Tibial nerve (tissue), 4 donors: ENCODE measurements at places on chromosomes 6 and 20.

GRCh38 chr6:39886871-39887270, 47.4 kb downstream of the MOCS1 start:
- H3K4me1 ChIP-seq, result peaks cover 41% of the 10 kb centered on the region
- H3K27me3 ChIP-seq, result no peaks in the 10 kb centered on the region
- peak overlapping the region; percentile 81 for H3K27ac ChIP-seq
- no peak overlapping the region for H3K4me3 ChIP-seq

GRCh38 chr20:12700701-12701100, 308.1 kb upstream of the SPTLC3 start:
- no peaks in the 10 kb centered on the region for H3K36me3 ChIP-seq
- no peak overlapping the region for H3K4me3 ChIP-seq
- H3K4me1 ChIP-seq, result no peaks in the 10 kb centered on the region
- no peaks in the 10 kb centered on the region for H3K27me3 ChIP-seq
- no peak for DNase-seq

DNA sequence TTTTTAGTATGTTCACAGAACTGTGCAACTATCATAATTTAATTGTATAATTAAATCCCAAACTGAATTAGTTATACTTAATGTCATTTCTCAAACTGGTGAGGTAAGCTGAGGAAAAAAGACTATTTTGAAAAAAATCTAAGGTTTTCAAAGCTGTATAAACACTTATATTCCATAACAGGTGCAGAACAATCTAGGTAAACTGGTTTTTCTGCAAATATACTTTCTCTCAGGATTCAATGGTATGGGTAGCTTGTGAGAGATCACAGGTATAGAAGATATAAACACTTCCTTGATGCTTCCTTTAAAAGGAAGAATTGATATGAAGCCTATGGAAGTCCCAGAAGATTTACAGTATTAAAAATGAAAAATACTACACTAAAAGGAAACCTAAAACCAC, 33.7 kb downstream of the NOL7 start:
- no peaks in the 10 kb centered on the region for H3K4me1 ChIP-seq
- DNase-seq, result no peak
- H3K36me3 ChIP-seq, result no peaks in the 10 kb centered on the region
- no peak overlapping the region for H3K27ac ChIP-seq
- no peaks in the 10 kb centered on the region for H3K27me3 ChIP-seq

GRCh38 chr6:158560836-158561320, 987 bp downstream of the TMEM181 start:
- peak overlapping the region; percentile 92 for H3K4me3 ChIP-seq
- H3K36me3 ChIP-seq, result no peaks in the 10 kb centered on the region
- H3K4me1 ChIP-seq, result peaks cover 13% of the 10 kb centered on the region
- H3K27me3 ChIP-seq, result no peaks in the 10 kb centered on the region
- DNase-seq, result no peak

DNA sequence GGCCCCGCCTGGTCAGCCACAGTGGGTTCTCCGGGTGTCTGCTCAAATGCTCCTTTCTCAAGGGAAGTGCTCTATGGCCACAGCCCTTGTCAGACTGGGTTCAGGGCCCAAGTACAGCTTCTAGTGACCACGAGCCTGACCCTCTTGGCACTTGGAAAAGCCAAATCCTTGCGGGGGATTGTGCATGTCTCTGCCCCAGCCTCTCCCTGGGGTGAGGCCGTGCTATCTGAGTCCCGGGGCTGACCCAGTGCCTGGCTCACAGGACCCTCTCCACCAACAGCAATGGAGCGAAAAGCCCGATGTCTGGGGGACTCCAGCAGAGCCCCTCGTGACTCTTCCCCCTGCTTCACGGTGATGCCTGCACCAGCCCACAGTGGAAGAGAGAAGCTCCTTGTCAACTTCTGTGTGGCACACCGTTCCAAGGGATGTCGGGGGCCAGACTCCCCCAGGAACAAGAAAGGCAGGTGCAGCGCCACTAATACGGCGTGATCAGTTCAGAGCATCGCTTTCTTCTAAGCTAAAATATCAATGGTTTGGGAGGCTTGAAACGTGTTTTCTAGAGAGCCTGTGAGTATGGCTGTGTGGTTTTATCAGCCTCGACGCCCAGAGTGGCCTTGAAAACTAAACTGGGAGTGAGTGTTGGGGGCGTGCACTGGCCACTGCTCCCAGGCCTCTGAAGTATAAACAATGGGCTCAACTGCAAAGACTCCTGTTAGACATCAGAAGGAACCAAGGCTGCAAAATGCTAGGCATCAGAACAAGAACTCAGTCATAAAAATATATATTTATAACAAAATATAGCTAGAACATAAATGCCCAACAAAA, 51.9 kb downstream of the DLL1 start:
- H3K4me3 ChIP-seq, result no peak overlapping the region
- no peaks in the 10 kb centered on the region for H3K36me3 ChIP-seq
- no peaks in the 10 kb centered on the region for H3K27me3 ChIP-seq
- H3K4me1 ChIP-seq, result peaks cover 5% of the 10 kb centered on the region
- no peak for DNase-seq
- no peak overlapping the region for H3K27ac ChIP-seq

- H3K36me3 ChIP-seq, result no peaks in the 10 kb centered on the region
- no peak overlapping the region for H3K27ac ChIP-seq
- H3K4me1 ChIP-seq, result no peaks in the 10 kb centered on the region
- no peaks in the 10 kb centered on the region for H3K27me3 ChIP-seq
Measured at GRCh38 chr6:56448046-56448445, 194.6 kb downstream of the DST start.

DNA sequence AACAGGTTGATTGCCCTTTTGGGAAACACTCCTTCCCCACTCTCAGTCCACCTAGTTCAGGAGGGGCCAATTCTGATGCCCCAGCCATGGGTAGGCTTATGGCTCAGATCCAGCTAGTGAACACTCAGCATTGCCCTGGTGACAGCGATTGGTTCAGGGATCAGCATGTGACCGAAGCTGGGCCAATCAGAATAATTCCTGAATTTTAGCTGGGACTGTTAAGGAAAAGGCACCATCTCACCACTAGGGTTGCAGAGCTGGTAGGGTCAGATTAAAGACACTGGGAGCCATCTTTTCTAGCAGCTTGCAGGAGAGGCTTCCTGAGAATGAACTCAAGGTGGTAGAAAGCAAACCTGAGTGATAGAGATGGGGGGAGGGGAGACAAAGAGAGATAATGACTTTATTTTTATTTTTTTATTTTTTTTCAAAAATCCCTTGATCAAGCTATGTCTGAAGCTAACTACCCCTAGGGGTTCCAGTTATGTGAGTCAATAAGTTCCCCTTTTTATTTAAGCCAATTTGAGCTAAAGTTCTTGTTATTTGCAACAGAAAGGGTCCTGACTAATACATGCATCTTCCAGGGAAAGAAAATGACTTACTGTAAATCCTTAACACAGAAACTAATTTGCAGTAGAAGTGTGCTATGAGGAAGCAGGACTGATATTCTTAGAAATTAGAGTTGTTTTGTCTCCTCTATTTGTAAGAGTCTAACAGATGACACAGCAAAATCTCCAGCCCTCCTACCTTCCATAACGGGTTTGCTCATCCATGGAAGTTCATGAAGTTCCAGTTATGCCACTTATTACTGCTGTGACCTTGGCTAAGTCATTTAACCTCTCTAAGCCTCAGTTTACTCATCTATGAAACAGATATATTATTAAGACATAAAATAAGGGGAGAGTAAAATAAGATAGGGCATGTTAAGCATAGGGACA, 44.7 kb downstream of the EYA2 start:
- H3K27me3 ChIP-seq, result no peaks in the 10 kb centered on the region
- no peak for DNase-seq
- no peaks in the 10 kb centered on the region for H3K4me1 ChIP-seq
- no peaks in the 10 kb centered on the region for H3K36me3 ChIP-seq
- H3K4me3 ChIP-seq, result no peak overlapping the region
- H3K27ac ChIP-seq, result no peak overlapping the region

GRCh38 chr6:22826961-22827360, 257.6 kb downstream of the HDGFL1 start:
- H3K36me3 ChIP-seq, result no peaks in the 10 kb centered on the region
- no peak overlapping the region for H3K27ac ChIP-seq
- no peak for DNase-seq
- no peak overlapping the region for H3K4me3 ChIP-seq
- H3K4me1 ChIP-seq, result no peaks in the 10 kb centered on the region
- no peaks in the 10 kb centered on the region for H3K27me3 ChIP-seq

- H3K4me3 ChIP-seq, result no peak overlapping the region
- H3K36me3 ChIP-seq, result no peaks in the 10 kb centered on the region
- no peak for DNase-seq
- no peak overlapping the region for H3K27ac ChIP-seq
- no peaks in the 10 kb centered on the region for H3K4me1 ChIP-seq
Measured at GRCh38 chr6:110345025-110345424, 13.1 kb downstream of the METTL24 start.

DNA sequence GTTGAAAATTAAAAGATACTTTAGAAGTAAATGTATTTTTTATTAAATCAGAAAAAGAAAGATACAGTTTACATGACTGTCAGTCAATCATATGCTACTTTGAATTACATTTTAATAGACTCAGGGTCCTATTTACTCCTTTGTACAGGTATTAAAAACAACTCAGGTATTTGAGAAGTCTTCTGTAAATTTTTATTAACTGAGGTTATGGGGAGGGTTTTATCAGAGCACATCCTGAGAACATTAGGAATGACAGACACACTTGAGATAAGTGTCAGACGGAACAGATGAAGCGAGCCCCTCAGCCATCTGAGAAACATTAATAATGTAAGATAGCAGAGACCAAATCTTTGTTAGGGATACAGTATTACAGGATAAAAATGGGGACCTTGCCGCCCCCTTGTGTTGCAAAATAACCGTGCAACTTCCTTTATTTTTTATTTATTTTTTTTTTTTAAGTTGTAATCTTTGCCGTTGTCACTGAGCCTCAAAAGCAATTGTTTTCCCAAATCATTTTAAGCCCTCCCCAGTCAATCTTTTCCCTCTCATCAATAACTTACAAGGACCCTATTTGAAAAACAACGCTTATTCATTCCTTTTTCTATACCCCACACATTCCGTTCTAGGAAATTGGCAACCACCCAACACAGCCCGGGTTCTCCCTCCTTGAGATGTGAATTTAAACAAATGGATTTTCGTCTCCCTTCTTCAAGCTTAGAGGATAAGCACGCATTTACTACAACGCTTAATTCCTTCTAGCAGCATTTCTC, 126.7 kb downstream of the BCAS1 start:
- H3K4me1 ChIP-seq, result peaks cover 56% of the 10 kb centered on the region
- no peaks in the 10 kb centered on the region for H3K27me3 ChIP-seq
- H3K27ac ChIP-seq, result peak overlapping the region; percentile 61
- no peak overlapping the region for H3K4me3 ChIP-seq
- H3K36me3 ChIP-seq, result no peaks in the 10 kb centered on the region

DNA sequence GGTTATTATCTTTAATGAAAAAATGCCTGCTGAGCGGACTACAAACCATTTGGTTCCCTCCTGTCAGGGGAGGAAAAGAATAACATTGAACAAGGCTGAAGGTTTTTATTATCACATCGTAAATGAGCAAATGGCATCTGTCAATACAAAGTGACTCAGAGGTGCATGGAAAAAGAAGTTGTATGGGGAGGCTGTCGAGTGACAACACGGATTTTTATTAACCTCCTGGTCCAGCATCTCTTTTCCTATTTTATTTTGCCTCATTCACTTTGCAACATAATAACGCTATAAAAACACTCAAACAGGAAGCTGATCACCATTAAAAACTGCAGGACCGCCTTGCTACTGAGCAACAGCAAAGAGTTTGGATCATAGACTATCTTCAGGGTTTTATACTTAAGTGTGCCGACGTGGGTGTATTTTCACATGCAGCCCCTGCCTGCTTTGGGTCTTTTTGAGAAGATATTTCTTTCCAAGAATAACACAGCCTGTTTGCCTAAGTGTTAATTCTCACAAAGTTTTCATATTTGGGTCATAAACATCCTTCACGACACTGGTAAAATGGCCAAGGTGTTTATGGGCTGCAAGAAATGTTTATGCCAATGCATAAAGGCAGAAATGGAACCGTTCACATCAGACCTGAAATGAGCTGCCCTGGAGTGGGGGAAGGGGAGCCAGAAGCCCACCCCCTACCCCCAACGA, 132.1 kb upstream of the SALL4 start:
- H3K27me3 ChIP-seq, result no peaks in the 10 kb centered on the region
- no peak for DNase-seq
- H3K4me1 ChIP-seq, result no peaks in the 10 kb centered on the region
- no peak overlapping the region for H3K27ac ChIP-seq
- no peak overlapping the region for H3K4me3 ChIP-seq

GRCh38 chr20:54515793-54516628, 40.6 kb downstream of the DOK5 start:
- H3K27me3 ChIP-seq, result no peaks in the 10 kb centered on the region
- no peak for DNase-seq
- H3K4me3 ChIP-seq, result no peak overlapping the region
- H3K4me1 ChIP-seq, result no peaks in the 10 kb centered on the region
- no peaks in the 10 kb centered on the region for H3K36me3 ChIP-seq

GRCh38 chr20:16710781-16711180, 19.0 kb upstream of the SNRPB2 start:
- H3K27me3 ChIP-seq, result no peaks in the 10 kb centered on the region
- H3K4me1 ChIP-seq, result peaks cover 4% of the 10 kb centered on the region
- H3K27ac ChIP-seq, result no peak overlapping the region
- H3K4me3 ChIP-seq, result no peak overlapping the region
- H3K36me3 ChIP-seq, result no peaks in the 10 kb centered on the region

DNA sequence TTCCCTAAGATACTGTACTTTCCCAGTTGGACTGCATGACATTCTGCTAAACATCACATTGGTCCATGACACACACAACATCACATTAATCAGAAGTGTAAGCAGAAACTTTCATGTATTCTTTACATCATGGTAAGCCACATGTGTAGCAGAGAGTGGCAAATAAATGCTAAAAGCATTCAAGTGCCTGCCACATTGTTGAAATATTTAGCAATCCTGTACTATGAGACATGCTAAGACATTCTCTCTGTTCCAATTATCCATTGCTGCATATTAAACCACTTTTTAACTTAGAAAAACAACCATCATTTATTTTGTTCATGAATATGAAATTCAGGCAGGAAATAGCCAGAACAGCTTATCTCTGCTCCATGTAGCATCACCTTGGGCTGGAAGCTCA, 207.7 kb upstream of the GJE1 start:
- H3K4me3 ChIP-seq, result no peak overlapping the region
- H3K36me3 ChIP-seq, result no peaks in the 10 kb centered on the region
- H3K4me1 ChIP-seq, result no peaks in the 10 kb centered on the region
- H3K27me3 ChIP-seq, result no peaks in the 10 kb centered on the region
- no peak overlapping the region for H3K27ac ChIP-seq
- DNase-seq, result no peak

DNA sequence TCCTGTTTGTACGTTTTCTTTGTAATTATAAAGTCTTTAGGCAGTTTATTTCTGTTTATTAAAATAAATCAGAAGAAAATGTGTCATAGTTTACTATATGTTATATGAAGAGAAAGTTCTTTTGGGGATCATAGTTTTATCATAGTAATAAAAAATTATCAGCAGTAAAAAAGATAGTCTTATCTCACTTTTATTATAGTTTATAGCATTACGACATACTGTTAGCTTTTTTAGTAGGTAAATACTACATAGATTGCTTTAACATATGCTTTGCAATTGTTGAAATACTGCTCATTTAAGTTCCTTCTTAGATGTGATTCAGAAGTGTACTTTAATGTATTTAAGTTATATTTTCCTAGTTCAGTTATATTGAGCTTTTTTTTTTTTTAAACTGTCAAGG, 13.9 kb downstream of the QKI start:
- H3K36me3 ChIP-seq, result no peaks in the 10 kb centered on the region
- peak overlapping the region; percentile 53 for H3K27ac ChIP-seq
- DNase-seq, result no peak
- no peaks in the 10 kb centered on the region for H3K4me1 ChIP-seq
- no peak overlapping the region for H3K4me3 ChIP-seq

GRCh38 chr6:104505838-104506237, 353.9 kb downstream of the HACE1 start:
- no peak for DNase-seq
- no peak overlapping the region for H3K27ac ChIP-seq
- no peak overlapping the region for H3K4me3 ChIP-seq
- H3K4me1 ChIP-seq, result no peaks in the 10 kb centered on the region
- H3K27me3 ChIP-seq, result no peaks in the 10 kb centered on the region
